ENCODE measurements at places on chromosomes 4 and X.

GRCh38 chrX:46953137-46953527 is 40.9 kb downstream of the JADE3 start:
- DNase-seq, result no peak

DNA sequence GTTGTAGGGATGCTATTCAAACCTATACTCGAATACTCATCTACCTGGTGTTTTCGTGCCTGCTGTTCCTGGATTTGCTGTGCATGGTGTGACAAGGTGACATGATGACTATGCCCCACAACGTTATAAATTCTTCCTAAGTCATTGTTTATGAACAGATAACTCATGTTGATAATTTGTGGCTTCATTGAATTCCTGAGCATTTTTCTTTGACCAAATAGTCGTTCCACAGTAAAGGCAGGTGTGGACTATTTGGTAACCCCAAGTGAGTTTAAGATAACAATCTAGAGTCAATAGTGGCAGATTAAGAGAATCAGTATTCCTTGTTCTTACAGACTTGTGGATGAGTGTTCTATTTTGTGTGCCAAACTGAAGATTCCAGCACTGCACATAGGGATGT is 59.9 kb downstream of the SNX25 start:
- no peak for DNase-seq

- DNase-seq, result no peak
Measured at GRCh38 chrX:7638078-7638710, 204.8 kb upstream of the VCX start.

- DNase-seq, result no peak
Measured at GRCh38 chr4:24190761-24191695, 301.2 kb upstream of the PPARGC1A start.

DNA sequence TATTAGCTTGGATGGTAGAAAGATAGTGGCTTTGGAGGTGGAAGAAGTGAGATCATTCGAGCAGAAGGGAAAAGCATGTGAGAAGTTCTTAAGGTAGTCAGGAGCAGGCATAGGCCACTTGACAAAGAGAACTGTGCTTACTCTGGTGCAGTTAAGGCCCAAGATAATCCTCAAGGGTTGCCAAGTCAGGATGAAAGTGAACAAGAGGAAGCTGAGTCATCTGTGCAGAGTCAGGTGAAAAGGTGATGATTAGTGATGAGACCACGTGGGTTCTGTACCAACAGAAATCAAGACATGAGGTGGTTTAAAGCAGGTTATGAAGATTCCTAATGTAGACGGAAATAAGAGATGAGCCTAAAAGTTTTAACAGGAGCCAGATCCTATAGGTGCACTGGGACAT is 369.8 kb downstream of the DTHD1 start:
- no peak for DNase-seq

DNA sequence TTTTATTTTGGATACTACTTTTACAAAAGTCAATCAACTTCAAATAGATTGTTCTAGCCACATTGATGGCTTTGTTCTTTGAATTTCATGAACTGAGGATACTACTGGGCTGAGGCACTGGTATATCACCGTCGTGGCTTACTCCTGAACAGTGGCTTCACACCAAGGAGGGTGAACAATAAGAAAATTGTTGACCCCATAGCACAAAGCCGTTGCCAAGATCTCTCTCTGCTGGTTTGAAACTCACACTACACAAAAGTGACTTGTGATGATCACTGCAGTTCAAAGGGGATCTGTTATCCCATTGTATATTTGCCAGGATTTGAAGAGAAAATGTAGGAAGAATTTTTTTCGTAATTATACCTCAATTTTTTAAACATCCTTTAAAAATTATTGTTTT is 119.6 kb downstream of the PDLIM5 start:
- DNase-seq, result no peak

- no peak for DNase-seq
Measured at GRCh38 chr4:36255577-36255976, 11.3 kb upstream of the ARAP2 start.

GRCh38 chr4:1295405-1296055 is 5.8 kb downstream of the MAEA start:
- DNase-seq, result no peak

DNA sequence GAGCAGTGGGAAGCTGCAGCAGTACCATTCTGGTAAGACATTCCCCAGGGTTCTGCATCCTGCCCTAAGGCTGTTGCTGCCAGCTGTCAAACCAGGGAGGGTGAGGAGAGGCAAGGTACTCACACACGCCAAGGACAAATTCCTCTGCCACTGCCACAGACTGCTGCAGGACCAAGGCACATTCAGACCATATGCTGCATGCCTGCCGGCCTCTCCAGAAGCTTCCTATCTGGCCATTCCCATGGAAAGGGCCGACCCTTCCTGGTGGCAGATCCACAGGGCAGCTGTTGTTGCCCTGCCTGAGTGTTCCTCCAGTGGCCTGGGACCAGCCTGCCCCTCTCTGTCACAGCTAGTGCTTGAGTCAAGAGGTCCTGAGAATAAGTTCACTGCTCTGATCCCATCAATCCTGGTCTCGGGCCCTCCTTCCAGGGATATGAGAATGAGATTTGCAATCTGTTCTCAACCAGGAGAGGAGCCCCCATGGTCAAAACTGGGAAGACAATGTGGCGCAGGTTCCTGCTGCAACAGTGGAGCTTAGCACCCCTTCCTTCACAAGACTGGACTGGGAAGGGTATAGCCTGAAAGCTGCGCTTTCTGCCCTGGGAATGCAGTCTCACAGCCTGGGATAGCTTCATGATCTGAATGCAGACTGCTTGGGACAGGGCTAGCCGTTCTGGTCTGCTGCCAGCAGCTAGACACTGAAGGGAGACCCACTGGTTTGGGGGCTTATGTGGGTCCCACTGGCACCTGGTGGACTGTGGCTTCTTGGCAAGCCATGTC is 342.5 kb upstream of the NDST3 start:
- DNase-seq, result no peak

- no peak for DNase-seq
Measured at GRCh38 chr4:186845137-186845842, 121.6 kb upstream of the FAT1 start.

DNA sequence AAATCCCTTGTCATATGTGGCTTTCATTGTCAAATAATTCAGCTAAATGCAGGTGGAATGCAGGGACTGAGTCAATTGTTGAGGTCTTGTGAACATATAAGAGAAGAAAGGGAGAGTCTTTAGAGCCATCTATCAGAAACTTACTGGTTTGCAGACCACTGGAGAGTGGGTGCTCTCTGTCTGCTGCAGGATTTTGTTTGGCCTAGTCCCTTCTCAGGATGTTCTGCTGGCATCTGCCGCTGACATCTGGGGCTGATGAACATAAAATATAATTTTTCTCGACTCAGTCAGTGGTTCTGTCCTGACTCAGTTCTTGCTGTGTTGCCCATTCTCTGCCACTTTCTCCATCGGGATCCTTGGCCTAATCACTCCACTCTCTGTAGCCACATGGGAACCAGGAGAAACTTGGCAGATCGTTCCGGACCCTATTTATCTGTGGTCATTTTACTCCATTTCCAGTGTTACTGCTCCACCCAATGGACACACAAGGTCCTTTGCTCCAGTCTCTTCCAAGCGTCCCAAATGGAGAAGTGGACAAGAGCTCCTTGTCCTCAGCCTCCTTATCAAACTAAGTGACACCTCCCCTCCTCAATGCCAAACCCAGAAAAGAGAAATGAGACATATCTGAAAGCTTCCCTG is 436.2 kb downstream of the FAT4 start:
- no peak for DNase-seq

- DNase-seq, result no peak
Measured at GRCh38 chr4:107876099-107876498, 51.4 kb downstream of the SGMS2 start.
